ENCODE measurements at places on chromosomes 12 and 14.
A peak's percentile ranks its signal among the peaks of the same experiment; 100 is the strongest.

DNA sequence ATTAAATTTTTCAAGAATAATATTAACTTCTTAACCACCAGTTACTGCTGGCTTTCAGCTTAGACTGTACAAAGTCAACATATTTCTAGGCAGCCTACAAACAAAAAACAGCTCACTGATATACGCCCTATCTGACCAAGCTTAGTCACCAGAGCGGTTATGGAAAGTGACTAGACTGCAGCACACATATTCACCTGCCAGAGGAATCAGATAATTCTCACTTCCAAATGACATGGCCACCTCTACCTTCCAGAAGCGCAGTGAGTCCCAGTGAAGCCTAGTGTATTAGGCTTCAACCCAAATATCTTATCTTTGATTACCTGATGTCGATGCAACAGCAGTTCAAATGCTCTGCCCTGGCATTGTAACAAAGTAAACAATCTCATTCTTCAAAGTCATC, 8.5 kb downstream of the STXBP6 start:
- DNase-seq = no peak

GRCh38 chr12:127260531-127260930, 1006.4 kb upstream of the TMEM132C start:
- no peak for DNase-seq

DNA sequence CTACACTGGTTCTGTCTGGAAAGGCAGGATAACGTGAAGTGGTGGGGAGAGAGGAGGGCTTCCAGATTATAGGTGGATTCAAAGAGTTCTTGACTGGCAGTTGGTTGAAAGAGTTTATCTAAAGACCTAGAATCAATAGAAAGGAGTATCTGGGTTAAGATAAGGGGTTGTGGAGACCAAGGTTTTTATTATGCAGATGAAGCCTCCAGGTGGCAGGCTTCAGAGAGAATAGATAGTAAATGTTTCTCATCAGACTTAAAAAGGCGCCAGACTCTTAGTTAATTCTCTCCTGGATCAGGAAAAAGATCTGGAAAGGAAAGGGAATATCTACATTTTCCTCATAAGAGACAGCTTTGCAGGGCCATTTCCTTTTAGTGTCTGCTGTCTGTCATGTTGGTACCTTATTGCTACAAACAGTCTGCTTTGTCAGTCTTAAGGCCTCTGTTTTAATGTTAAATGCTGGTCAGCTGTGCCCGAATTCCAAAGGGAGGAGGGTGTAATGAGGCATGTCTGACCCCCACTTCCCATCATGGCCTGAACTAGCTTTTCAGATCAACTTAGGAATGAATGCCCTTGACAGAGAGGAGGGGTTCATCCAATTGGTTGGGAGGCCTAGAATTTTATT, 401.3 kb downstream of the FUT8 start:
- no peak for DNase-seq

GRCh38 chr14:24013654-24014514, 25.2 kb downstream of the DHRS4L2 start:
- peak; percentile 59 for DNase-seq

- DNase-seq = no peak
These were observed 21.4 kb downstream of the ACVR1B start for GRCh38 chr12:51972849-51973273.
